ENCODE measurements at places on chromosomes 11 and 22. TPM values are rescaled to one million over a fixed set of nuclear protein-coding genes. Genes with fewer than 3 reads are reported as not detected.

Gene ART1
- not detected for total RNA-seq

Gene EXT2
- total RNA-seq, result 260 TPM

Gene GDPD4
- total RNA-seq, result not detected

Gene LUZP2
- total RNA-seq, result 0.07 TPM

Gene OR10A2
- total RNA-seq, result not detected

Gene ADORA2A
- 1.6 TPM for total RNA-seq

Gene MACROD1
- total RNA-seq, result 12.6 TPM

Gene PKNOX2
- 10.4 TPM for total RNA-seq

Gene TPP1
- 429 TPM for total RNA-seq

Gene NXPE4
- total RNA-seq, result not detected

Gene CHRM1
- total RNA-seq, result not detected

Gene LIF
- total RNA-seq, result 46.1 TPM

Gene GP1BB
- total RNA-seq, result 4.3 TPM

Gene HBB
- total RNA-seq, result not detected

Gene RELA
- total RNA-seq, result 30.1 TPM

Gene OR1S1
- not detected for total RNA-seq

Gene PISD
- total RNA-seq, result 39.5 TPM

Gene CCDC116
- 0.20 TPM for total RNA-seq

Gene MMP8
- total RNA-seq, result 0.07 TPM

Gene TRIM49C
- total RNA-seq, result not detected

Gene IL10RA
- total RNA-seq, result not detected

Gene ZNF215
- total RNA-seq, result 3.8 TPM

Gene FIBIN
- total RNA-seq, result 28.8 TPM

Gene GPHA2
- not detected for total RNA-seq

Gene ELMOD1
- total RNA-seq, result 1.1 TPM

Gene LDHAL6A
- total RNA-seq, result not detected

Gene ACRV1
- not detected for total RNA-seq

Gene CADM1
- 5.5 TPM for total RNA-seq

Gene MN1
- 12.8 TPM for total RNA-seq
